GM04503 (cell line): ENCODE measurements at places on chromosomes 6 and 20.

DNA sequence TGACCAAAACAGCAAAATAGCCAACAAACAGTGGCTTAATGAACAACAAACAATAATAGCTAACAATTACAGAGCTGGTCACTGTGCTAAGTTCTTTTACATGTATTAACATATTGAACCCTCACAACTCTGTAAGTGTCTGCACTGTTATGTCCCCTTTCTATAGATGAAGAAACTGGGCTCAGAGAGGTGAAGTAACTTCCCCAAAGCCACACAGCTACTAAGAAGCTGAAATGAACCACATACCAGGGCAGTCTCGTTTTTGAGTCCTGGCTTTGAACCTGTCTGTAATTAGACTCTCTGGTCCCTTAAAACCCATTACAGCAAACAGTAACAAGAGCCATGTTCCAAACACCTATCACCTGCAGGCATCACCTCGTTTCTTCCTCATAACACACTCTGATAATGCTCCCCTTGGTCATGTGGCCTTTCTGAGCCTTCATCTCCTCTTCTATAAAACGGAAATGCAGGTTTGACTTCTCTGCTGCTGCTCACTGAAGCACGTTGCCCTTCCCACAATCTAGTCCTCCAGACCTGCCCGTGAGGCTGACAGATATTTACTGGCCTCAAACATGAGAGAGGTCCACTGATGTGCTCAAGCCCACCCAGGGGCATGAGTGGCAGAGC lies 23.3 kb downstream of the KCNK15 start:
- no peak for DNase-seq

- peak; percentile 80 for DNase-seq
These were observed at the start of gene CALHM5 for GRCh38 chr6:116511424-116512110. Gene CALHM5 (plus strand): TSS chr6:116511639. CDS start chr6:116511697, 58 bp downstream.

DNA sequence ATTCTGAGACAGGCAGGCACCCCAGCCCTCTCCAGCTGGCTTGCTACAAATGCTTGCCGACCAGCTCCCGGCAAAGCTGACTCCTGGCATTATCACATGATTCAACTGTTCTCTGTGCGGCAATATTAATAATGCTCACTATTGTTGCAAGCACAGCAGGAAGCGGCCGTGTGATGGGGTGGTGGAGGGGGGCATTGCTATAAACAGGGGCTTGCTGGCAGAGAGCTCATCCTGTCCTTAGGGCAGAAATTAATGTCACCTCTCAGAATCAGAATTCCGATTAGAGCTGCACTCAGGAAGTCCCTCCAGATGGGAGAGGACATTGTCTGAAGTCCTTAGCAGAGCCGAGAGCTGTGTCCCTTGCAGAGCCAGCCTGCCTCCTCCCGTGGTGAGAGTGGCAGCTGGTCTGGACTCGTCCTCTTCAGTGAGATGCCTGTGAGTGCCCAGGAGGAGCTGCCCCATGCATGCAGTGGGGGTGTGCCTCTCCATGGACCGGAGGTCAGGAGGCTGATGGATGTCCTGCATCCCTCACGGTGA lies 162.5 kb downstream of the CDH4 start:
- DNase-seq = no peak

GRCh38 chr6:52929321-52930164 lies 20.0 kb upstream of the GSTA3 start:
- DNase-seq = peak; percentile 80

DNA sequence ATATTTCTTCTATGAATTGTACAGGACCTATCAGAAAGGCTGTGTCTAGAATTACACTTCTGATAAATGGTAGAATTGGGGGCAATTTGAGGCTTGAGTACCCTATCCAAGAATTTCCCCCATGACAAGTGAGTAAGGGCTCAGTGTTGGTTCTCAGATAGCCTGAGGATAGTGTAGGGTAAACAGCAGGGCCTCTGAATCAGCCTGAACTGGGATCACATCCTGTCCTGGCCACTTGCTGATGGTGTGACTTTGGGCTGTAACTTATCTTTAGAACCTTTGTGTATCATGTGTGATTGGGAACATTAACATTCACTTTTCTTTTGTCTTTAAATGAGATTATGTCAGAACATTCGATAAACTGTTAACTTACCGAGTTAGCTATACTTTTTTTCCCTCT lies 151.0 kb downstream of the CLIC5 start:
- no peak for DNase-seq

DNA sequence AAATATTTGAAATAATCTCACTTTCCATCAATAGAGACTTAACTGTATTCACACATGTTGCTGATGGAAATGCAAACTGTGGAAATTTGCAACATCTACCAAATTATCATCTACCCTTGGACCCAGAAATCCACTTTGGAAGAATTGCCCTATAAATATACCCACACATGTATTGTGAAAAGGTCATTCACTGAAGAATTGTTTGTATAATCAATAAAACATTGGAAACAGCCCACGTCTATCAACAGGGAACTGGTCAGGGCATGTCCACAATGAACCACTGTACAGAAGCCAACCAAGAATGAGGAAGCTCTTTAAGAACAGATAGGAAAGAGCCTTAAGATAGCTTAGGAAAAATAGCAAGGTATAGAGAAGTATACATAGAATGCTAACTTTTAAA lies 36.2 kb downstream of the PXDC1 start:
- no peak for DNase-seq

- DNase-seq = peak; percentile 77
These were observed 32.5 kb downstream of the SYNDIG1 start for GRCh38 chr20:24501764-24502556.

DNA sequence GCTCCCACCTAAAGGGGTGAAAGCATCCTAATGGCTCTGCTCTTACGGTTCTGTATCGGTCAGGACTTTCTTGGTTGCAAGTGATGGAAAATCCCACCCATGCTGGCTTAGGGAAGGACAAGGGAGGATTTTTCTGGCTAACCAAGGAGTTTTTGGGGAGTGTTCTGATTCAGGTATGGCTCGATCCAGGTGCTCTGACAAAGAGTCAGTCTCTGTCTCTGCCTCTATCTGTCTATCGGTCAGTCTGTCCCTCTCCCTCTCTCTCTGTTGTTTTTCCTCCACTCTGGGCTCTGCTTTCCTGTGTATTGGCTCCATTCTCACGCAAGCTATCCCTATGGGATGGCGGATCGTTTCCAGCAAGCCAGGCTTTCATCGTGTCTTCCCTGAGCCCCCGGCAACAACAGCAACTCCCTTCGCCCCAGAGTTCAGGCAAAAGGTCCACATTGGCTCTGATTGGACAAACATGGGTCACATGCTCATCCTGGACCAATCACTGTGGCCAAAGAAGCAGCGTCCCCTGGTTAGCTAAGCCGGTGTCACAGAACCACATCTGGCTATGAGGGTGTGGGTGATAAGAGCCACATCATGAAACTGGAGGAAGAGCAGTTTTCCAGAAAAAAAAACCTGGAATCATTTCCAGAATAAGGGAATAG lies 160.3 kb downstream of the BMP7 start:
- DNase-seq = no peak

DNA sequence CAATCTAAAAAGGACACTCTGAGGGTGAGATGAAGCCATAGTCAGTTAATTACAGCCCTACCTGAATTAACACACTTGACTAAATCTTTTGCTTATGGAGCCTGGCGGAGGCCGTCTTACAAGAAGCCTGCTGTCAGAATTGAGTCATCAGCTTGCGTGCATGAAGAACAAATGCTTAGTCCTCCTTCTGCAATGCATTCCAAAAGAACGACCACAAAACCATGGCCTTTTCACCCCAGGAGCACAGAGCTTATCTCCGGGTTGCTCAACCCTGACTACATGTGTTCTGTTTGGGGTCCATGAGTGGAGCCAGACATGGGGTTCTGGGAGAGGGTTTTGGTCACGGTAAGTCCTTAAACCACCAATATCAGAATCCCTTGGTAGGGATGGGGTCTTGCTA lies 318.1 kb downstream of the CLIC5 start:
- peak; percentile 94 for DNase-seq

DNA sequence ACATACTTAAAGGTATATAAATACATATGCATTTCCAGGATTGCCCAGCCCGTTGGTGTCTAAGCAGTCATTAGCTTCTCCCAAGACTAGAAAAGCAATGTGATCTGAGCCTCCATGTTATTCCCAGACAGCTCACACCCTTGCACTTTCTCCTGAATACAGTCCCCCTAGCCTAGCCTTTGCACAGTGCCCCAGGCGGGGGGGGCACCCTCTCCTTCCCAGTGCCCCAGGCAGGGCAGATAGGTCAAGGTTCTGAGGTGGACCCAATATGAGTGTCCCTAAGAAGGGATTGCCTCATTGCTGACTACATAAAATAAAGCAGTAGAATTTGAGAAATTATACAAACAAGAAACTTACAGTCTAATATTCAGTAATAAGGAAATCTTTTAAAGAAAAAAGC lies 15.4 kb upstream of the GNRH2 start:
- DNase-seq = no peak

DNA sequence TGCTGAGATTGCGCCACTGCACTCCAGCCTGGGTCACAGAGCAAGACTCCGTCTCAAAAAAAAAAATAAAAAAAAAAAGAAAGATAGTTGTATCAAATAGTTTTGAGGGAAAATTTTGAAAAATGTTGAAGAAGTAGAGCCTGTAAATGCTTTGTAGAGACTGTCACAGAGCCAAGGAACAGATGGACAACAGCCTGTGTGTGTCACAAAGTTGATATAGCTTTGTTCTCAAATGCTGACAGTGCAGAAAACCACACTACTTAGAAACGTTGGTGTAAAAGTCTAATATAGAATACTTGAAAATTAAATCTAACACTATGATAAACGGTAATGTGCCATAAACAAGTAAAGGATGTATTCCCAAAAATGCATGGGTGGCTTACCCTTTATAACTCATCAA lies 25.4 kb downstream of the PTK7 start:
- no peak for DNase-seq

GRCh38 chr6:136338486-136338885 lies 48.8 kb upstream of the BCLAF1 start:
- no peak for DNase-seq

DNA sequence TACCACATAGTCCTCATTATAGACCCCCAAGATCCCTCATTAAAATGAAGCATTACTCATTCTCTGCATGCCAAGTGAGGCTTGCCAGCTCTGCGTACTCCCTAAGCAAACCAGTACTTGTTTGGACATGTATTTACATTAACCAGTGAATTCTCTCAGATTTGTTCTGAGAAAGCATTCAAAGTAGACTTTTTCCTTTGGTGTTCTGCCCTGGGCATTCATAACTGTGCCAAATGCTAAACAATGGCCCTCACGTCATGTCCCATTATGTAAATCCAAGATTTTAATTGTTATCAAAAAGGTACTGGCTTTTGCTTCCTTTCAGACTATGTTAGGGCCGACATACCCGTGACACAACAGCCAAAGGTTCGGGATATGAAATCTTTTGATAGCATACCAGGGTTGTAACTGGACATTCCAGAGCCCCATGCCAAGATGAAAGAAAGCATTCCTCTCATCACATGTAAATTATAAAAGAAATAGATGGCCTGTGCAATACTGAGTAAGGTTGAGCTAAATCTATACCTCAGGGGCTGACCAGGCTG lies 164.2 kb downstream of the ADAT2 start:
- DNase-seq = peak; percentile 18

GRCh38 chr6:136282906-136283305 lies 6.7 kb downstream of the BCLAF1 start:
- DNase-seq = no peak

- no peak for DNase-seq
These were observed 126.9 kb upstream of the BMP5 start for GRCh38 chr6:56002336-56002735.

GRCh38 chr20:50328996-50329898 lies 138.6 kb downstream of the CEBPB start:
- DNase-seq = no peak

- no peak for DNase-seq
These were observed 203.0 kb downstream of the KCNQ5 start for GRCh38 chr6:72824833-72825232.

DNA sequence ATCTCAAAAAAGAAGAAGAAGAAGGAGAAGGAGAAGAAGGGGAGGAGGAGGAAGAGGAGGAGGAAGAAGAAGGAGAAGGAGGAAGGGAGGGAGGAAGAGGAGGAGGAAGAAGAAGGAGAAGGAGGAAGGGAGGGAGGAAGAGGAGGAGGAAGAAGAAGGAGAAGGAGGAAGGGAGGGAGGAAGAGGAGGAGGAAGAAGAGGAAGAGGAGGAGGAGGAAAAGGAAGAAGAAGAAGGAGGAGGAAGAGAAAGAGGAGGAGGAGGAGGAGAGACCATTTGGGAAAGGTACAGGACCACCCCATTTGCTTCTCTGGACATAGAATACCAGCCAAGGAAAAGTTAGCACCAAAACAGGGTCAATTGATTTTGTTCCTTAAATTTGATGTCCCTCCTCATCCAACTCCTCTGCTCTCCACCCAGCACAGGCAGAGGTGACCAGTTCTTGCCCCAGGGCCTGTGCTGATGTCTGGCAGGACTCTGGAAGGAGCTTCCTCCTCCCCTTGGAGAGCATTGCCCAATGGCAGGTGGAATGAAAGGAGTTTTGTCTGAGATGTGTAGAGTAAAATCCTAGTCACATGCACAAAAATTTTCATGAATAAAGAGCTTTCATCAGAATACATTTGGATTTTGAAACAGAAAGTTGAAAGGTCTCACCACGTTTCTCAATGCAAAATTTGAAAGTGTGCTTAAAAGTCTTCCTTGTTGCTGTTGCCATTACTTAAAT lies 182.9 kb downstream of the LY86 start:
- DNase-seq = no peak

DNA sequence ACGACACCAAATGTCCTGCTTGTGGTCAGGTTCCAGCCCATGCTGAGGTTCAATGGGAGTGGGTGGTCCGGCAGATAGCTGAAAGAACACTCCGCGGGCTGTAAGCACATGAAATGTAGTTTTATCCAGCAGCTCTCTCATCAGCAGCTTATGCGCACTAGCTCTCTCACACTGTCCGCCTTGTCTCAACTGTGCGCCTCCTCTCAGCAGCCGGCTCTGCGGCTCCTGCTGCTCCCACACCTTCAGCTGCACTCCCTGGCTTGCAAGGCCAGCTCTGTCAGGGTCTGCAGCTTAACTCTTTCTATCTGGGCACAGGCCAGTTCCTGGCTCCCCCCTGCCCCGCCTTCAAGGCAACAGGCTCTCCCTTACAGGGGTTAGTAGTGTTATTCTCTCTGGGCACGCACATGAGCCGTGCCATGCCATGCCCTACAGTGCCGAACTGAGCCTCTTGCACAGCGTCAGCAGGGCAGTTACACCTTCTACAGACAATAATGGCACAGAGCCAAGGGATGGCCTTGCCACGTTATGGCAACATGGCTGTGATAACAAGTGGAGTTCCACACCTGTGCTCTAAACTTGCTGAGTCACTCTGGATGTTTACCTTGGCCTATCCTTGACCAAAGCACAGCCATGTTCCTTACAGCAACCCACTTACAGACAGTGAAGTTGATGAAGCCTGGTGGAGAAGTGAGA lies 84.0 kb upstream of the LRFN2 start:
- DNase-seq = no peak

GRCh38 chr20:22762576-22763256 lies 178.3 kb upstream of the FOXA2 start:
- no peak for DNase-seq

DNA sequence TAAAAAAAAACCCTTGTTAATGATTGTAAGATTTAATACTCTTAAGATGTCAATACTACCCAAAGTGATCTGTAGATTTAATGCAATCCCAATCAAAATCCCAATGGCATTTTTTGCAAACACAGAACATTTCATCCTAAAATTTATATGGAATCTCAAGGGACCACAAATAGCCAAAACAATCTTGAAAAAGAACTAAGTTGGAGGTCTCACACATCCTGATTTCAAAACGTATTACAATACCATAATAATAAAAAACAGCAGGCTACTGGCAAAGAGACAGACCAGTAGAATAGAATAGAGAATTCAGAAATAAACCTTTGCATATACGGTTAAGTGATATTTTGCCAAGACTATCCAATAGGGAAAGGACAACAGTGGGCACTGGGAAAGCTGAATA lies 331.9 kb upstream of the JARID2 start:
- no peak for DNase-seq

- DNase-seq = no peak
These were observed 9.6 kb downstream of the VSX1 start for GRCh38 chr20:25072226-25072811.
